Spinal cord (tissue), 10 donors: ENCODE measurements at places on chromosomes 7 and 10.

GRCh38 chr7:12674861-12675260 is 12.6 kb upstream of the ARL4A start:
- DNase-seq, result no peak

- no peak for DNase-seq
These were observed 1094.6 kb downstream of the GATA3 start for GRCh38 chr10:9149134-9149533.

DNA sequence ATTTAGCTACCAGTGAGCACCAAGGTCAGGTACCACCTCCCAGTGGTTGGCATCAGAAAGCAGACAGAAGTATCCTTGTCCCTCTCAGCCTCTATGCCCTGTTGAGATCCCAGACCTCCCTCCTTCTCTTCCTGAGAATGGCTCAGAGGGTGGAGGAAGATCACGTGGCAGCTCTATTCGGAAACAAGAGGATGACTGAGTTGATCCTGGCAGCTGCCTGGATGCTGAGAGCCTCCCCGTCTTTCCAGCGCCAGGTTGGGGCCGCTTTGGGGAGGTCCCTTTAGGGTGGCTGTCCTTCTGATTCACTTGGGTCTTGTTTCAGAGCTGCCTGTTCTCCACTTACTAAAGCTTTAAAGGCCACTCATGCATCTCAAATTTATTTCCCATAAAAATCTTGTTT is 36.9 kb upstream of the NPFFR1 start:
- DNase-seq, result no peak

DNA sequence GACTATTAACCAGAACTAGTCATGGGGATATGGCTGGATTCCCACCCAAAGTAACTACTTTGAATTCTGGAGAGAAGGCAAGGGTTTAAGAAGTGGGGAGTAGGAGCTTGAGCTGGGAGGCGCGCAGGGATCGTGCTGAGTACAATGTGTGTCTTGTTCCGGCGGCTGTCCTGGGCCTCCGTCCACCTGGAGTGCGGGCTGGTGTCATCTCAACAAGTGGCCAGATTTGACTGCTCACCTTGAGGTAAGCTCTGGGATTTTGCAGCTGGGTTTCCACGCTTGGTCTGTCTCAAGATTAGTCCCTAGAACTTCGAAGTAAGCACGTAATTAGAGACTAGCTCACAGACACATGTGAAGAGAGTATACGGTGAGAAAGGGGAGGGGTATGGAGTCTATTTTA is 49.4 kb downstream of the GLRX3 start:
- DNase-seq, result no peak

DNA sequence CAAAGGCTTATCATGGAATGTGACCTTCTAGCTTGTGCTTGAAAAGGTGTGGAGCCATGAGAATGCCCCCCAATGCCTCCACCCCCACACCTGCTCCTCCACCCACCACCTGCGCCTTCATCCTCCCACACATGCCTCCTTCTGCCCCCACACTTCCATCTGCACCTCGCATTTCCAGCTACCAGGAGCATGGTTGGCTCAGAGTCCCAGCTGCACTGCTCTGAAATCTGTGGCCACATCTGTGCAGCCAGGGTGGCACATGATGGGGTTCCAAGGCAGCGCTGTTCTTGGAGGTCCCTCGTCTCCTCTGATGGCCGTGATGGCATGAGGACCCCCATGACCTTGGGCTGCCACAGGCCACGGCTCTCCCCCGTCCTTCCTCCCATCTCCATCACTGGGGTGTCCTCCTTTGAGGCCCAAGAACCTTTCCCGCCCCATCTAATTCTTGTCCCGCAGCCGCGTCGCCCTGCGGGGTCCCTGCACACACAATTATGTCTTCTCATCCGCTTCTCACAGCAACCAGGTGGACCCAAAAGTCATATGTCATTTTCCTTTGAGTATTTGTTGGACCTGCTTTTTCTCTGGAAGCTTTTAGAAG is 40.6 kb upstream of the CNPY1 start:
- DNase-seq, result no peak

- DNase-seq, result no peak
These were observed 37.7 kb downstream of the AHR start for GRCh38 chr7:17336168-17336567.

DNA sequence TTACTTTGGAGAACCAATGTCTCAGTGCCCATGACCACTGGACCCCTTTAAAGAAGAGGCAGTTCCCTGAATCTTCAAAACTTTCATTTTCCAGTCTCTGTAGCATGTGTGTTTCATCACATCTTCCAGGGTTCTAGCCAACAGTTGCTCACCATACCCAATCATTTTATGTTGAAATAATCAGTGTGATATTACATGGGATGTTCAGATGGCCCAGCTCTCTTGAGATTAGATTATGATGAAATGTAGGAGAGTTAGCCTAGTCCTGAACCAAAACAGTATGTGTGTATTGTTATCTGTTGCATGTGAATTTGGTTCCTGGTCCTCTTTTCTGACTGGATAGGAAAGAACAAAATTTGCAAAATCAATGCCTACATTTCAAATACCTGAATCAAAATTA is 144.5 kb downstream of the ANKRD7 start:
- no peak for DNase-seq

- no peak for DNase-seq
These were observed 155.7 kb upstream of the TMEM229A start for GRCh38 chr7:124188576-124188975.
